ENCODE measurements at places on chromosomes 6 and 20.
A peak's percentile ranks its signal among the peaks of the same experiment; 100 is the strongest.

DNA sequence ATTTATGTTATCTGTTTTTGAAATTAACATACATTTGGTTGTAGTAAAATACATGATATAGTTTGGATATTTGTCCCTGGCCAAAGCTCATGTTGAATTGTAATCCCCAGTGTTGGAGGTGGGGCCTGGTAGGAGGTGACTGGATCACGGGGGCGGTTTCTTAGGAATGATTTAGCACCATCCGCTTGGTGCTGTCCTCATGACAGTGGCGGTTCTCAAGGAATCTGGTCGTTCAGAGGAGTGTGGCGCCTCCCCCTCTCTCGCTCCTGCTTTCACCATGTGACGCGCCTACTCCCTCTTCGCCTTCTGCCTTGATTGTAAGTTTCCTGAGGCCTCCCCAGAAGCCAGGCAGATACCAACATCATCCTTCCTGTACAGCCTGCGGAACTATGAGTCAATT, 29.0 kb downstream of the CTCFL start:
- no peak for DNase-seq

- DNase-seq, result no peak
Measured at GRCh38 chr6:167435209-167435728, 110.4 kb downstream of the TTLL2 start.

- peak; percentile 87 for DNase-seq
Measured at GRCh38 chr6:31058128-31058894, 48.0 kb downstream of the MUC22 start.

- DNase-seq, result no peak
Measured at GRCh38 chr6:4017834-4018170, 61.1 kb downstream of the FAM217A start.

GRCh38 chr20:35006531-35006971, 50.9 kb downstream of the MYH7B start:
- DNase-seq, result no peak

DNA sequence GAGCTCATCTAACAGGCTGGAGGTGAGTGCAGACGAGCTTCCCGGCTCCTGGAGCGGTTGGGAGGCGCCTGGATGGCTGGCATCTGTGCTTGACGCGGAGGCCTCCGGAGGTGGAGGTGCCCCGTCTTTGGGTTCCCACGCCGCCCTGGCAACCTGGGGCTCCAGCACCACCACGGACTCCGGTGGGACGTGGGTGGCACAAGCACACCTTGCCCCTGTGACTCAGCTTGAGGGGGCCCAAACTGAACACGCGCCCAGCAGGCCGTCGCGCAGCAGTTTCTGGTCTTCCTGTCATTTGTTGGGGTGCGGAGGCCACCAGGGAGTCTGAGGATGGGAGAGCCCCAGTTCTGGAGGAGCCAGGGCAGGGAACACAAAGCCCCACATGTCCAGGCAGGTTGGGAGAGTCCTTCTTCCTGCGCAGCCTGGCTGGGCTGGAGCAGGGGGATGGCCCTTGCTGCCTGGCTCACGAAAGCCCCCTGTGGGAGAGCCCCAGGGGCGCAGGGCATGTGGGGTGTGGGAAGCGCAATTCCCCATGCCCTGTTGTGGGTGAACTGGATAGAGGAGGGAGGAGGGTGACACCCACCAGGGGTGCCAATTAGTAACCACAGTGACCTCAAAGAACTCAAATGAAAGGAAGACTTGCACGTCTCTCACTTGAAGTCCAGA, 1378.6 kb upstream of the DEFB115 start:
- DNase-seq, result no peak

GRCh38 chr6:53851561-53851960, 56.8 kb downstream of the LRRC1 start:
- DNase-seq, result no peak

- DNase-seq, result no peak
Measured at GRCh38 chr20:21024420-21024819, 81.7 kb downstream of the LINC00237 start.

GRCh38 chr6:26249707-26249956, 115.4 kb upstream of the BTN3A2 start:
- no peak for DNase-seq

- DNase-seq, result no peak
Measured at GRCh38 chr6:169998457-169998856, 247.0 kb downstream of the ERMARD start.

DNA sequence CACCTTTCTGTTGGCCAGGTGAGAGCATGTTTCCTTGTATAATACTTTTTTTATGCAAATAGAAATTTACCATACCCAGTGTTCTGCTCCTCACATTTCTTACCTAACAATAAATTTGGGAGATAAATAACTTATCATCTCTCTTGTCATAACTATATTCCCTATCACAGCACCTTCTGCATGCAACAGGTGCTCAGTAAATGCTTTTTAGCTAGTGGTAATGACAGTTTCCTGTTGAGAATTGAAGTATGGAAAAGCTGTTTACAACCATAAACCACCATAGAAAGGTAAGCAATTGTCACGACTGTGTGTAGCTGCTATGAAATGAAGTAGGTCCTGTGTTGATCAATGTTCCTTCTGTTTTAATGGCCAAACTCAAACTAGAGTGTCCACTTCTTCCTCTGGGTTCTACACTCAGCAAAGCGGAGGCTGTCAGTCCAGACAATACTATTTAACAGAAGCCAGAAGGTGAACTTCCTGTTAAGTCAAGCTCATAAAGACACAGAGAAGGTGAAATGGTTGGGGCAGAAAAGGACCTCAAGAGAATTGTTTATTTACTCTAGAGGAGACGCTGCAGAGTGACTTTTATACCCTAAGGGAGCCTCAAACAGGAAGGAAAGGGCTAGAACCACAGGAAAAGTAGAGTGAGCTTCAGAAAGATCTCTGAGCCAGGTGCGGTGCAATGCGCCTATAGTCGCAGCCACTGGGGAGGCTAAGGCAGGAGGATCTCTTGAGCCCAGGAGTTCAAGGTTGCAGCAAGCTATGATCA, 84.0 kb upstream of the SLC22A16 start:
- DNase-seq, result no peak

- DNase-seq, result no peak
Measured at GRCh38 chr6:137765059-137765458, 102.0 kb upstream of the TNFAIP3 start.

DNA sequence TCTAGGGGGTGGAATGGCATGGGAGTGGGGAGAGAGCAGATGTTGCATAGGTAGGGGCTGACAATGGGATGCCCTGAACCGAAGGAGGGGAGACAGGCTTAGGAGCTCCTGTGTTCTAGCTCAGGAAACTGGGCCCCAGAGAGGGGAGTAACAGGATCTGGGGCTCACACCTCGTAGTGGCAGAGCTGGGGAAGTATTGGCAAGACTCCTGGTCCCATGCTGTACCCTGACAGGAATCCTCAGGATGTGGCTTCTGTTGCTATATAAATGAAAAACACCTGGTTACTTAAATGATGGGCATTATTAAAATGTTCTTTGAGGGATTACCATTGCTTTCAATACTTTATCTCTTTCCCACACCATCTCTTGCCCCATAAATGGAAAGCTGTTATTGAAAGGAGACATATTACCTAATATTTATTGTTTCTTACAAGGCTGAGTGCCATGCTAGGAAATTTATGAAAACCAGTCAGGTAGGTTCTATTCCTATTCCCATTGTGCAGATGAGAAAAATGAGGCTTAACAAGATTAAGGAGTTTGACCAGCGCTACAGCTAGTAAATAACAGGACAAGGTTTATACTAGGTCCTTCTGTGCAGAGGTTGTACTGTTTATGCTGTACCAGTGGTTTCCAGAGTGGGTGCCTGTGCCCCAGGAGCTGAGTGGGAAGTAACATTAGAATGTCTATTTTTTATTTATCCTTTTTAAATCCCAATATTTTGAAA, 35.3 kb upstream of the TCP11 start:
- DNase-seq, result no peak

DNA sequence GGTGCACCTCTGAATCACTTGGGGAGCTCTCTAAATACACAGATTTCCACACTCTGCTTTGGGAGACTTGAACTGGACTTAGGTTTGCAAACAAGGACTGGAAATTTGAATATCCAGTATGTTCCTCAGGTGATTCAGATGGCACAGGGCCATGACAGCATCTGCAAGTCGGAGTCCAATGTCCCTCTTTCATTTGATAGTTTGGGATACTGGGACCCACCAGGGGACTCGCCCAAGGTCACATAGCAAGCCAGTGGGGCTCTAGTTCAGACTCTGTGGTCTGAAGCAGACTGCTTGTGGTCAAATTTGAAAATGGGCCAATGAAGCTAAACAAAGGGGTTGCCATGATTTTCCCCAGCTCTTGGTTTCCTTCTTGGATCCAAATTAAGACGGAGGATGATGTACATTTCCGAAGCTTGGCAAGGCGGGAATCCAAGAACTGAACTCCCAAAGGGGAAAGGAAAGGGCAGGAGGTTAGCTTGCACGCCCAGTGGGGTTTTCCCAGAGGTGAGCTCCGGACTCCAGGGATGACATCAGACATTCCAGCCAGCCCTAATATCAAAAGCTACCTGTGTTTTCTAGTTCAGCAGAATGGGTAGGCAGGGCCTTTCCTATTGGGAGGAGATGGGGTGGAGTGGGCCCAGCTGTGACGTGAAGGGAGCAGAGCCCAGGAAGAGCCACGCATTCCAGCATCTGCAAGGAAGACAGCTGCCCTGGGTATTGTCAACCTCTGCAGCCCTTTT, 3.4 kb upstream of the SYS1 start:
- DNase-seq, result no peak

DNA sequence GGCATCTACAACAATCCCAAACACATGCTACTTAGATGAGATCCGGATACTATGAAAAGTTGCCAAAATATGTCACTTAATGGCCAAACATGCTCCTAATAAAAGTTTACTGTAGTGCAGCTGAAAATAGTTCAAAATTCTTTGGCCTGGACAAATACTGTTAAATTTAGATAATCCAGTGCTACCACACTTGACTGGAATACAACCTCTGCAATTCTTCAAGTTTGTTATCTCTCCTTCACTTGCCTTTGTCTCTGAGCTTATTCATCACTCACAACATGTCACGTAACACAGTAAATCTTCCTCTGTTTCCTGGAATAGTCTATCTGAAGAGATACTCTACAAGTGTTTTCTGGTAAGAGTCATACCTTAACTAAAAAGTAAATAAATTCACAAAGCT, 10.5 kb upstream of the PLN start:
- DNase-seq, result no peak

- no peak for DNase-seq
Measured at GRCh38 chr6:41379306-41379705, 43.9 kb downstream of the NCR2 start.

GRCh38 chr6:151002057-151002450, 136.6 kb downstream of the MTHFD1L start:
- no peak for DNase-seq

DNA sequence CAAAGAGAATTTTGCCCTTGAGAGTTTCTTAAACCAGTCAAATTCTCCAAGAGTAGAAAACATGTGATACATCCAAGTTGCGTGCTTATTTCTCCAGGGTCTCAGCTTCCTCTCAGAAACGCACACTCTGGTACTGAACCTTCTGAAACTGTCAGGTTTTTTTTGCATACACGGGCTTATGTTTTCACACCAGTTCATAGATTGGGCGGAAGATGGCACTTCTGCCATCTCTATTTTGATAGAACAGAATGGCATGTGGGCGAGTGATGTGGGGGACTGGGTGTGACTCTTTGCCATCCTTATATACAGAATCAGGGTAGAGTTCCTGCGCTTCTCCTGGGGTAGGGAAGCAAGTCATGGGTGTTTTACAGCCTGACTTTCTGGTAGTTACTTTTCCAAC, 56.4 kb downstream of the ADTRP start:
- no peak for DNase-seq

GRCh38 chr6:7637533-7637932, 47.5 kb downstream of the SNRNP48 start:
- no peak for DNase-seq

- no peak for DNase-seq
Measured at GRCh38 chr6:102670735-102671134, 1277.2 kb downstream of the GRIK2 start.

GRCh38 chr20:54622333-54623295, 147.2 kb downstream of the DOK5 start:
- no peak for DNase-seq

- DNase-seq, result no peak
Measured at GRCh38 chr20:13873831-13874230, 89.0 kb downstream of the NDUFAF5 start.

- peak; percentile 24 for DNase-seq
Measured at GRCh38 chr6:53793318-53794136, 1.3 kb upstream of the LRRC1 start.

GRCh38 chr6:77011929-77012545, 451.3 kb downstream of the HTR1B start:
- DNase-seq, result no peak

DNA sequence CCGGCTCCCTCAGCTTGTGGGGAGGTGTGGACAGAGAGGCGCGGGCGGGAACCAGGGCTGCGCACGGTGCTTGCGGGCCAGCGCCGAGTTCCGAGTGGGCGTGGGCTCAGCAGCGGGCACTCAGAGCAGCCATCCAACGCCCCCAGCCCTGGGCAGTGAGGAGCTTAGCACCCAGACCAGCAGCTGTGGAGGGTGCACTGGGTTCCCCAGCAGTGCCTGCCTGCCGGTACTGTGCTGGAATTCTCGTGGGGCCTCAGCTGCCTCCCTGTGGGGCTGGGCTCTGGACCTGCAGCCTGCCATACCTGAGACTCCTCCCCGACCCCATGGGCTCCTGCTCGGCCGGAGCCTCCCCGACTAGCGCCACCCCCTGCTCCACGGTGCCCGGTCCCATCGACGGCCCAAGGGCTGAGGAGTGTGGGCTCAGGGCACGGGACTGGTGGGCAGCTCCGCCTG, 92.7 kb downstream of the MANEA start:
- no peak for DNase-seq

- no peak for DNase-seq
Measured at GRCh38 chr6:30914854-30915590, 984 bp downstream of the VARS2 start.

DNA sequence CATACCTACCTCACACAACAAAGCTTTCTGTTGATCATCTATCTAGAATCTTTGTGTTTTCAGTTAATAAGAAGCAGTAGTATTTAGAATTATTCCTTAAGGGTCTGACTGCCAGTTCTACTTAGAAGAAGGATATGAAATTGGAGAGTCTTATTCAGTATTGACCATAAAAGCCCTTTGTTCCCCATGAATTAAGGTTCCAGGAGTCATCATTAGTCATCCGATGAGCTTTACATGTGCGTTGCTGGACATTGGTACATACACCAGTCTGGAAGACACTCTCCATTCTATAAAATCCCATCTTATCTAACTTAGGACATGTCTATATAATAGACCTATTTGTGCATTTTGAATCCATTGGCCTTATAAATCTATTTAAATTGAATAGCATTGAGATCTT, 34.4 kb upstream of the RNF217 start:
- peak; percentile 3 for DNase-seq

GRCh38 chr20:64044484-64045247, 4.8 kb downstream of the SOX18 start:
- DNase-seq, result no peak

- no peak for DNase-seq
Measured at GRCh38 chr6:126267626-126268025, 72.3 kb upstream of the CENPW start.

- DNase-seq, result no peak
Measured at GRCh38 chr20:20710443-20711315, 1.8 kb downstream of the RALGAPA2 start.

DNA sequence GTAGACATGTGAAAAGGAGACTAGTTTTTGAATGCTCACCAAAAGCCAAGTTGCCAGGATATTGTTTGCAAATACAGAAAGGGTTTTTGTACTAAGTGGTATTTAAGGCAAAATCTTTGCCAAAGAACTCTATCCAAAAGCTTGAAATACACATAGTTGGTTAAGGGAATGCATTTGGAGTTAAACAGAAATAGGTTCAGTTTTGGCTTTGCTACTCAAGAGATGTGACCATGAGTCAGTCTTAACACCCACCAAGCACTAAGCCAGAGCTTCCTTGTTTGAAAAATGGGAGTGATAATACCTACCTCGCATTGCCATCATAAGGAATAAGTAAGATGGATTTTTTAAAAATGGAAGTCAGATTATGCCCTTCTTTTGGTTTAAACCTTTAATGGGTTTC, 191.7 kb upstream of the LAMP5 start:
- DNase-seq, result no peak

All from AG04450 (cell line).